ENCODE measurements at places on chromosomes 16 and 17.

GRCh38 chr16:70476272-70477020, 22.1 kb downstream of the FCSK start:
- peak; percentile 92 for DNase-seq

DNA sequence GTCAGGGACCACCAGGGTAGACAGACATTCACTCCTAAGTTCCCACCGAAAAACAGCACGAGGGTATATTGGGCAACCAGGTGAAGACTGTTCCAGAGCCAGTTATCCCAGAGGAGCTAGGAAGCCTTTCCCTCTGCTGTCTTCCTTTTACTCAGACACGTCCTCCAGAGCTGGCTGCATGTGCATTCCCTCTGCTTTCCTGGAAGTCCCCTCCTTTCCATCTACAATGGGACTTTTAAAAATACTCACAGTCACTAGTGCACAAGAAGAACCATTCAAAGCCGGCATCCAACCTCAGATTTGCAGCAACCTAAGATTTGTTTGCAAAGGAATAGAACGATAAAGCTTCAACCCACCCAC, 32.5 kb upstream of the CRISPLD2 start:
- no peak for DNase-seq

DNA sequence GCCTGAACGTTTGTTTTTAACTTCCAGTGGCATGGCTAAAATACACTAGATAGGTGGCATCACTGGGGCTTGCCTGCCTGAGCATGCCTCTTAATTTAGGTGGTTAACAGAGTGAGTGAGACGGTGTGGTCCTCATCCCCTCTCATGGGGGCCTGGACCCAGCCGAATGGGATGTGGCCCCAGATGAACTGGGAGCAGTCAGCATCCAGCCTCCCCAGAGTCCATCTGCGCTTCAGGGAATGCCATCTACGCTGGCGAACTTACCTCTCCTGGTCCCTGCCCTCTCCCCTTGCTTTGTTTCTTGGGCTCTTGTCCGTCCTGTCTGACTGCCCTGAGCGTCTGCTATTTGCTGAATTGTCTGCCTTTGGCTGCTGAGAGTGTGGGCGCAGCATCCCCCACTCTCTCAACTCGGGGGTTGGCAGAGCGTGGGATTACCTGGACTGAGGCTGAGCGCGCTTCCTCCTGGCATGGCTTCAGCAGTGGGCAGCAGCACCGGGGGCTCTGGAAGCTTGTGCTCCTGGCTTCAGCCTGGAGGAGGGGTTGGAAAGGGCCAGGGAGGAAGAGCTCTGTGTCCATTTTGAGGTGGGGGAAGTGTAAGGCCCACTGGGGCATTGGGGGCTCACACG, 2.1 kb downstream of the RAB40C start:
- no peak for DNase-seq

GRCh38 chr17:81621494-81622130, 15.3 kb downstream of the NPLOC4 start:
- DNase-seq, result no peak

DNA sequence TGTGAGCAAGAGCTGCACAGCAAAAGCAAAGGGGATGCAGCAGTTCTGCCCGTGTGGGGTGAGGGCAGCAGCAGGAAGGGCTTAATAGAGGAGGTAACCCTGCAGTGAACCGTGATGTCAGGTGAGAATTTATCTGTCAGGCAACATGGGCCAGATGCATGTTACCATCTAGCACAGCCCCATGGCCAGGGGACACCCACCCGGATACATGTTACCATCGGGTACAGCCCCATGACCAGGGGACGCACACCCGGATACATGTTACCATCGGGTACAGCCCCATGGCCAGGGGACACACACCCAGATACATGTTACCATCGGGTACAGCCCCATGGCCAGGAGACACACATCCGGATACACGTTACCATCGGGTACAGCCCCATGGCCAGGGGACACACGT, 99.4 kb downstream of the RBFOX3 start:
- DNase-seq, result no peak

DNA sequence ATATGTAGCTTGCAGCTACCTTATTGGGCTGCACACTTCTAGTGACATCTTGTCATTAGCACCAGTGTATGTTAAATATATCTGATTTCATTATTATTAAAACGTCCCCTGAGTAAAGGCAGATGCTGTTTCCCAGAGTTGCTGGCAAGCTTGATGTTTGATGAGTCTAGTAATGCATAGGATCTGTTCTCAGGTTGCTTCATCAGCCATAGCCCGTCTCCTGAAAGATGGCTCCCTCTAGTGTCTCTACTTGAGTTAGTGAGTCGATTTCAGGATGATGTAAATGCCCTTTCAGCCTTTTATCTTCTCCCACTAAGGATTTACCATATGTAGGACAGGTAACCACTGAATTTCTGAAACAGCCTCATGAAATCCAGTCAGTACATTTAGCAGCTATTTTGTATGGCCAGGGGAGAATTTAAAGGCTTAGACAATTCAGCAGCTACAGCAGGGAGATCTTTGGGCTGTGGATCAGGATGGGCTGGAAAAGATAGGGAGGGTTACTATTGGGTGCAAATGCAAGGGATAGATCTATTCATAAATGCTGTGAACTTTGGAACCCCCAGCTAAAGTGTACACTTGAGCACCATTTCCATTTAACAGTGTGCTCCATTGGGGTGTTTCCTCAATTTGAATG, 376.3 kb downstream of the CNTNAP4 start:
- peak; percentile 40 for DNase-seq

- no peak for DNase-seq
These were observed 58.9 kb downstream of the WWP2 start for GRCh38 chr16:69820926-69821541.

GRCh38 chr17:16989230-16989952, 17.5 kb upstream of the TNFRSF13B start:
- no peak for DNase-seq

DNA sequence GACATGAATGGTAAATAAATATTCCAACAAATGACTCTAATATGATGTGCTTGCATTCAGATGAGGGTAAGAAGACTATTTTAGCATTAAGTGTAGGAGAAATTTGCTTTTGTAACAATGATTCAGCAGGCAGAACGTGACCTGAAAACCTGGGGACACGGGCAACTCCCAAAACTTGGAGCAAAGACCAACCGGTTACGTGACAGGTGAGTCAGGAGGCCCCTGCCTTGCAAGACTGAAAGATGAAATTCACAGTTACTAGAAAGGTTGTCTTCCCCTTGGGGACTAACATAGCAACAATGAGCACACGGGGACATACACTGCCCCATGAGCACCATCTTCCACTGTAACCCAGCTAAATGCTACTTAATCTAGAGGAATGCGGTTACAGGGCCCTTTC, 33.5 kb upstream of the ERN1 start:
- no peak for DNase-seq

GRCh38 chr16:88601313-88602036, 31.3 kb downstream of the ZC3H18 start:
- no peak for DNase-seq

GRCh38 chr17:47423406-47424295, 99.9 kb downstream of the EFCAB13 start:
- peak; percentile 20 for DNase-seq

GRCh38 chr16:47254756-47255155, 111.0 kb upstream of the NETO2 start:
- DNase-seq, result no peak

- no peak for DNase-seq
These were observed 18.0 kb downstream of the FLYWCH1 start for GRCh38 chr16:2929693-2930092.

DNA sequence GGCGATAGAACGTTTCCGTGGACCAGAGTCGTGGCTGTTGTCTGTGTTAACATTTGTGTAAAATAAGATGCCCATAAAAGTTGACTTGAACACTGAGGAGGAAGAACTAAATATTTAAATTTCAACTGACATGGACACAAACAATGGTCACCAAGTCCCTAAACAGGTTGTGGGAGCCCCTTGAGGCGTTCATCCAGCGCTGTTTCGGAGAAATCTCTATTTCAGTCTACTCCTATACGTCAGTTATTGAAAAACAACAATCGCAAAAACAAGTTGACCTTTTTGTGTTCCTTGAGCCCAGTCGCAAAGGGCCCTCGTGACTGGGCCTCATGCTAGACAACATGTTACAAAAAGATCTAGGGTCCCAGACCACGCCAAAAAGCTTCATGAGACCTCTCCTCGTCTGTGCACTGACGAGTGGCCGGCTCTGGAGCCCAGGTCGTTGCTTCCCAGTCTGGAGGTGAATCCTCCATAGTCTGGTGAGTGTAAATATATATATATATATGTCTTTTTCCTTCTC, 439 bp upstream of the TMEM231 start:
- no peak for DNase-seq

DNA sequence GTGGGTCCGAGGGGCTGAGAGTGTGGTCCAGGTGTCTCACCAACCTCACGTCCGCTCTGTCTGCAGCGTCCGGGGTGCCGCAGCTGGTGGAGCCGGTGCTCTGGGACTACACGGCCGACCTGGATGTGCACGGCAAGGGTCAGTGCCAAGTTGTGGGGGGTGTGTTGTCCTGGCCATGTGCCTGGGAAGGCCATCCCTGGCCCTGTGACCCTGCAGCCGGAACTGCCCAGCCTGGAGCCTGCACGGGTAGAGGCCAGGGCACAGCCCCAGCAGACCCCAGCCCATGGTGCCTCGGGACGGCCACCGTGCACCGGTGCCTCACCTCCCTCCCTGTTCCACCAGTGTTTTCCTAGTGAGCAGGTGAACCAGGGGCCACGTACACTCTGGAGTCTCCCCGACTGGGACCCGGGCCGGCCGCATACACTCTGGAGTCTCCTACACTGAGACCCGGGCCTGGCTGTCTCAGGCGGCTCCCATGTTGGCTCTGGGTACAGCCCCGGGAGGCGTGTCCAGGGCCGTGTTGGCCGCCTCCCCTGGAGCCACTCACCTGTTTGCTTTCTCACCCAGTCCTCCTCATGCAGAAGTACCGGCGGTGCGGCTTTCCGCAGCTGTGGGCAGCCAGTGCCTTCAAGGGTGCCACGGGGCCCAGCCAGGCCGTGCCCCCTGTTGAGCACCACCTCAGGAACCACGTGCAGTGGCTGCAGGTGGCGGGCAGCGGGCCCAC, 13.8 kb downstream of the CYBC1 start:
- DNase-seq, result no peak

GRCh38 chr17:12812877-12813276, 23.6 kb downstream of the ARHGAP44 start:
- DNase-seq, result no peak

DNA sequence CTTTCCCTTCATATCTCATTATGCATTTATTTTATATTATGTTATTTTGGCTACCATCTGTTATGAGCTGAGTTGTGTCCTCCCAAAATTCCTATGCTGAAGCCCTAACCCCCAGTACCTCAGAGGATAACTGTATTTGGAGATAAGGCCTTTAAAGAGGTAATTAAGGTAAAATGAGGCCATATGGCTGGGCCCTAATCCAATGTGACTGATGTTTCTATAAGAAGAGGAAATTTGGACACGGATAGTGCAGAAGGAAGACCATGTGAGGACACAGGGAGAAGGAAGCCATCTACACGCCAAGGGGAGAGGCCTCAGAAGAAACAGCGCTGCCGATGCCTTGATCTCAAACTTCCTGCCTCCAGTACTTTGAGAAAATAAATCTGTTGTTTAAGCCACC, 557.7 kb upstream of the CDH5 start:
- no peak for DNase-seq

DNA sequence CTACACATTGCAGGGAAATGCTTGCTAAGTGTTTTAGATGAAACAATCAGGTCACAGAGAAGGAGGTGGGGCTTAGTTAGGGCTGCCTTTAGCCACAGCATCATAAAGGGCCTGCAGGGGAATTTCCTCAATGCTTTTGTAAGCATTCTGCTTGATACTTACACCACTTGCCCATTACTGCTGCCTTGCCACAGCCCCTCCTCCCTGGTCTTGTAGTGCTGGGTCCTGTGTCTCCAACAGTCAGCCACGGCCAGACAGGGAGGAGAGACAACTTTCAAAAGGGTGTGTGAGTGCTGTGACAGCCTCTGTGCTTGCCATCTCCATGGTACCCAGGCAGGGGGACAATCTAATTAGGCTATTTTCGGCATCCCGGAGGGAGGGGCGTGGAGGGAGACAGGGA, 111.2 kb downstream of the SHISA9 start:
- DNase-seq, result no peak

GRCh38 chr17:81285179-81285878, 9.8 kb downstream of the SLC38A10 start:
- DNase-seq, result no peak

- DNase-seq, result no peak
These were observed 57.1 kb upstream of the EMP2 start for GRCh38 chr16:10637337-10638037.

GRCh38 chr17:882827-883585, 96.6 kb downstream of the NXN start:
- DNase-seq, result peak; percentile 69

GRCh38 chr16:87012954-87013938, 303.9 kb downstream of the C16orf95 start:
- DNase-seq, result no peak

DNA sequence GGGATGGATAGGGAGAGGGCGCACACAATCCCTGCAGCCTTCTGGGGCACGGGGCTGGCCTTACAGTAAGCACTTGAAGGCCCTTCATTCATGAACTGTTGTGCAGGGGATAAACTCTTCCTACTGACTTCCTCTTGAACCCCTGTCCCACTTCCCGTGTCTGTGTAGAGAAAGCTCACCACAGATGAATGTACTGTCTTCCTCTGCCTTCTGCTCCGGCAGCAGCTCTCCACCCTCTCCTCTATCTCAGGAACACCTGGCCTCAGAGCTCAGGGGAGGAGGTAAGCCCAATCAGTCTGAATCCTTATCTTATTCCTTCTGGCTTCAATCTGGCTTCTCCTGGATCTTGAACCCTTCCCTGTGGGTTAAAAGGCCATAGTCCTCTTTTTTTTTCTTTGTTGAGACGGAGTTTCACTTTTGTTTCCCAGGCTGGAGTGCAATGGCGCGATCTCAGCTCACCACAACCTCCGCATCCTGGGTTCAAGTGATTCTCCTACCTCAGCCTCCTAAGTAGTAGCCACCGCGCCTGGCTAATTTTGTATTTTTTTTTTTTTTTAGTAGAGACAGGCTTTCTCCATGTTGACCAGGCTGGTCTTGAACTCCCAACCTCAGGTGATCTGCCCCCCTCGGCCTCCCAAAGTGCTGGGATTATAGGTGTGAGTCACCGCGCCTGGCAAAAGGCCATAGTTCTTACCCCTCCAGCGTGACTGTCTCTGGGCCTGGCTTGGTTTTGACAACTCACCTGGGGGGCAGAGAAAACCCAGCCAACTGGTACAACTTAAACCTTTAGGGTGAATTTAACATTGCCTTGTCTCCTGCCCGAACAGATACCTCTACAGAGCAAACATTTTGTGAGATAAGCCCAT, 7.2 kb upstream of the SLC52A1 start:
- no peak for DNase-seq

DNA sequence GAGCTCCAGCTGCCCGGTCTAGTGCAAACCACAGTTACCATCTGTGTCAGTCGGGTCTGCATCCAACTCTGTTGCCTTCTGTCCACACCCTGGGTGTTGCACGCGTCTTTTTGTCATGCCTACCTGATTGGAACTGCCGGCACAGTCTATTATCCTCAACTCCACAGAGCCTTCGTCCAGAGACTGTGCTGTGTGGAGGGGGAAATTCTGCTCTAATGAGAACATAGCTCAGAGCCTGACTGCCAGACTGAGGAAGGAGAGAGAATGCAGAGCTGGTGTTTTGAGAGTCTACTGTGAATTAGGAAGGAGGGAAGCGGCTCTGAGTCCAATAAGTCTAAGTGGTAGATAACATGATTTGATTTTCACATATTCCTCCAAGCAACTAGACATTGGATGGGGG, 68.3 kb upstream of the GPR139 start:
- no peak for DNase-seq

- DNase-seq, result peak; percentile 70
These were observed at the start of gene P3H4 for GRCh38 chr17:41811549-41812380. P3H4 (minus strand) TSS chr17:41811949; CDS start chr17:41811915, 34 bp downstream.

GRCh38 chr17:60600490-60601446, 775 bp downstream of the PPM1D start:
- peak; percentile 82 for DNase-seq

- no peak for DNase-seq
These were observed 24.0 kb upstream of the CIBAR2 start for GRCh38 chr16:85136213-85136701.
